HepG2 (cell line): ENCODE measurements at places on chromosomes 1 and 21. TPM values are rescaled to one million over a fixed set of nuclear protein-coding genes. Genes with fewer than 3 reads are reported as not detected.

Gene HFM1
- polyA plus RNA-seq, result 0.18 and 0.29 TPM in 2 replicates

Gene MATN1
- polyA plus RNA-seq, result 0.03 and 0.05 TPM in 2 replicates

Gene CD53
- polyA plus RNA-seq, result not detected in 2 replicates

Gene CCDC24
- polyA plus RNA-seq, result 1.4 and 1.8 TPM in 2 replicates

Gene MARK1
- not detected in 2 replicates for polyA plus RNA-seq

Gene PARK7
- 160 and 212 TPM in 2 replicates for polyA plus RNA-seq

Gene IL12RB2
- polyA plus RNA-seq, result not detected in 2 replicates

Gene ANGPTL1
- polyA plus RNA-seq, result 3.5 and 9.3 TPM in 2 replicates

Gene FCRL6
- not detected in 2 replicates for polyA plus RNA-seq

Gene PCP4L1
- 0.28 and 0.59 TPM in 2 replicates for polyA plus RNA-seq

Gene PLCH2
- 0.67 and 1.3 TPM in 2 replicates for polyA plus RNA-seq

Gene LCK
- 1.8 and 3.1 TPM in 2 replicates for polyA plus RNA-seq

Gene LIN9
- 1.7 and 3.0 TPM in 2 replicates for polyA plus RNA-seq

Gene NBPF6
- polyA plus RNA-seq, result not detected in 2 replicates

Gene OR2T11
- polyA plus RNA-seq, result not detected in 2 replicates

Gene LCE1C
- not detected in 2 replicates for polyA plus RNA-seq

Gene HAO2
- polyA plus RNA-seq, result 0.05 and 0.08 TPM in 2 replicates

Gene OR2M3
- not detected in 2 replicates for polyA plus RNA-seq

Gene RIPPLY3
- polyA plus RNA-seq, result 2.1 and 2.9 TPM in 2 replicates

Gene ENAH
- polyA plus RNA-seq, result 21.9 and 22.1 TPM in 2 replicates

Gene DMBX1
- not detected in 2 replicates for polyA plus RNA-seq

Gene RGS13
- not detected in 2 replicates for polyA plus RNA-seq

Gene ESPN
- polyA plus RNA-seq, result 54.2 and 70.4 TPM in 2 replicates
